ENCODE measurements at places on chromosomes 6 and 20.
A peak's percentile ranks its signal among the peaks of the same experiment; 100 is the strongest.

DNA sequence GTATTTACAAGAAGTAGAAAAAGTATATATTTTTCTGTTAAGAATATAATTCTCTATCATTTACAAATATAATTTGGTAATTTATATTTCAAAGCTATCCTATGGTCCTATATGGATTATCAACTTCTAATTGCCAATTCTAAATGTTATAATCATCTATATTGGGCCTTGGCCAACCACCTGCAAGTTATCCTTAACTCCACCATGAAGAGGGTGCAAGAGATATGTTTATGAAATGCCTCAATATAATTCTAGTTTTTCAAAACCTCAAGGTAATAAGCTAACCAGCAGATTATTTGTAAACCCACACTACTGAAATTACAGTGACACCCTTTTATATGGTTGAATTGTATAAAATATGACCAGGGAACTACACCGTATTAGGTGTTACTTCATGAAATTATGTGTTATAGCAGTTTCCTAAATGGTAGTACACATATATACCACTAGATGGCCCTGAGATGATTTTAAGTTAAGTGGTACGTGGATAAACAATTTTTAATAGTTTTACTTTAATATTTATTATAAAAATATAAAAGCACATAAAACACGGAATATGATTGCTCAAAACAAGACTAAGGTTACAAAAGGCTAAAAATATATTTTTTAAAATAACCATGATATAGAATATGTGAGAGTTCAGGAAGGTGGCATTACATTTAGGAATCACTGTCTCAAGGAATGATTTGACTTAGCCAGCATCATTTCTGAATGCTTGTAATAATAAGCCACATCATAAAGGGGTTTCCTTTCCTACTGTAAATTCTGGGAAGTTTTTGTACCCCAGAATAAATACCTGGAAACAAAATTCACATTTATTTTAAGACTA, 9.8 kb upstream of the PNISR start:
- no peak for DNase-seq

- DNase-seq = no peak
Measured at GRCh38 chr20:56392881-56393482, 537 bp downstream of the CSTF1 start.

- DNase-seq = no peak
Measured at GRCh38 chr20:19347943-19348456, 135.6 kb downstream of the SLC24A3 start.

DNA sequence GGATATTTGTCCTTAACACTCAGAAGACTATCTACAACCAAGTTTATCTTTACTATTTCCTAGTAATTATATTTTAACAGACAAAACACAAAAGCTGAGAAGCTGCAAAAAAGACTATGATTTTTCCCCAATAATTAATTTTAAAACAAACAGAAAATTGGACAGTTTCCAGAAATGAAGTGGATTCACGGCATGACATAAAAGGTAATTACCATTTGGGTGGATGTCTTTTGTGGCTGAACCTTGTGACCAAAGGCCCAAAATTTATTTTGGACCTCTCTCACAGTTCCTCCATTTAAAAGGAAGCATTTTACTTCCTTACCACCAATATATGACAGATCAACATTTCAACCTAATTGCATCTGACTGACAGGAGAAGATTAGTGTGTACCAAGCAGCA, 90.2 kb downstream of the GMDS start:
- DNase-seq = no peak

DNA sequence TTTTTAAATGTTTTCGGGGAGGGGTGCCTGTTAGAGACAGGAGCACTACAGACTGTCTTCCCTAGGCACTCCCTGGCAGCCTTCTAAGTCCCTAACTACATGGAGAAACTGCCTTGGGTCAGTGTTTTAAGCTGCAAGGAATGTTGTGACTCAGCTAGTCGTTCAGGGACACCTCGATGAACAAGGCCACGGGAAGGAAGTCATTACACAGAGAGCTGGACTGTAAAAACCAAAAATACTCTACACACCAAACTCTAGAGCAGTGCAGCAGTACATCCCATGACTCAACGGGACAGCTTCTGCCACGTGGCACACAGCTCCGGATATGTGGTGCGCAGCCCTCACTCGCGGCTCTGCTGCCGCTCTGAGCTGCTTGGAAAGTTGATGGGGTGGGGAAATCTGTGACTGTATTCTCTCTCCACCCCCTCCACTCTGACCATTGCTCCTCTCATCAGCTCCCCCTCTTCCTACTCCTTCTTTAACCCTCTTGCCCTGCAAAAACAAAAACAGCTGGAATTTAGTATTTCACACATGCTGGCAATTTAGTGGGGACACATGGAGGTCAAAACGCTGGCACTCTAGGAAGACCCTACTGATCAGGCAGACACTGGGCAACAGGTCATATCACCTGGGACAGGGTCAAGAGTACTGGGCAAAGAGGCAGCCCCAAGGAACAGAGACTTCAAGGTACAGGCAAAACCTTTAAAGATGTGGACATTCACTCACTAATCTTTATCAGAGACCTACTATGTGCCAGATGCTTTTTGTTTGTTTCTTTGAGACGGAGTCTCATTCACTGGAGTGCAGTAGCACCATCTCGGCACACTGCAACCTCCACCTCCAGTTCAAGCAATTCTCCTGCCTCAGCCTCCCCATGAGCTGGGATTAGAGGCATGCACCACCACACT, 10.9 kb upstream of the LPIN3 start:
- DNase-seq = peak; percentile 28

DNA sequence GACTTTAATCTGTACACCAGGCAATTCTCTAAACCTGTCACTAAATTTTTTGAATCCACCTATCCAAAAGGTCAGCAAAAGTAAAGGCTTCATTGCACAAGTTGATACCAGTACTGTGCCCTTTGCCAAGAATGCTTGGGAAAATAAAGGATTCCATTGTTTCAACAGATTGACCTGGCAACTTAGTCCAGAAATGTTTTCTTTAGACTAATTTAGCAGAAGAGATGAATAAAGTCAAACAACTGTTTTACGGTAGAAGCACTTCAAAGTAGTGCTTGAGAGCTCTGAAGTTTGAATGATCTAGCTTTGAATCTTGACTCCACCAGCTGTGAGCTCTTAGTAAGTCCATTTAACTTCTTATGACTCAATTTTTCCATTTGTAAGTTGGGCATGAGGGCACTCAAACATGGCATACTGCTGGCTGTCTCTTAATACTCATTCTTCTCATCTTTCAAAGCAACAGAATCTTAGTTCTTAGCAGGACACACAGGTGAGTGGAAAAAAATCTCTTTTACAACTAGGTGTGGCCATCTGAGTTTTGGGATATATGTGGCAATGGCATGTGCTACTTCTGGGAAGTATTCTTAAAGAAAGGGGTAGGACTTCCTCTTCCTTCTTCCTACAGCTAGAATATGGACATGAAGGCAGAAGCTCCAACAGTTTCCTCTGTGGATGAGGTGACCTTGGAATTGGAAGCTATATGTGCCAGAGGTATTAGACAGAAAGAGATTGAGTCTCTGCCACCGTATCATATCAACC, 55.9 kb upstream of the LOC128125822 start:
- DNase-seq = no peak

DNA sequence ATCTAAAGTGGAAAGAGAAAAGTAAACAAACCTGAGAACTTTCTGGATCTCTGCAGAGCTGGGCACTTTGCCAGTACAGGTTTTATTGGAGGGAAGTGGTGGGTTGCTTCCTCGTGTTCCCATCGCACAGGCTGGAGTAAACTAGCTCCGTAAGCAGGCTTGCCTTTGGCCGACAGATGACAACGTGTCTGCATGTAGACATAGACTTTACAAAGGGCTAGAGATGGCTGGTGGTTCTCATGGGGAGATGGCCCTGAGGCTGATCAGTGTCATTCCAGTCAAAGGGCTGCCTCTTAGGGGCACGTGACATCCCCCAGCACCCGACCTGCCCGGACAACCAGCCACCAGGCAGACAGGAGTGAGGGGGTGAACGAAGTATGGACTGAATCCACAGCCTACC, 98.8 kb downstream of the YTHDF1 start:
- no peak for DNase-seq

- DNase-seq = no peak
Measured at GRCh38 chr6:158621694-158622544, 22.6 kb downstream of the DYNLT1 start.

DNA sequence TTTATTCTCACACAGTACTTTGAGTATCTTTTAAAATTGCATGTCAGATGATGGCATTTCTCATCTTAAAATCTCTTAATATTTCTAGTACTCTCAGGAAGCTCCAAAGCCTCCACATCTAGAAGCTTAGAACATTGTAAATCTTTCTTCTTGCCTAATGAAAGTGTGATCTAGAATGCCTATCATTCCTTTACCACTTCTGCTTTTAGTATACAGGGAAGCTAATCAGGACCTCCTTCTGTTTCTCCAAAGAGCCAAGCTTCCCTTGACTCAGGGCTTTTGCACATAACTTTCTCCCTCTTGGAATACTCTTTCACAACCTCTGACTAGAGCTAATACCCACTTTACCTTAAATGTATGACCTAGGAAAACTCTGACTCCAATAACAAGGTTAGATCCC, 7.5 kb upstream of the ELOVL4 start:
- no peak for DNase-seq

- no peak for DNase-seq
Measured at GRCh38 chr6:107699254-107699653, 124.9 kb downstream of the SCML4 start.

- no peak for DNase-seq
Measured at GRCh38 chr6:18249271-18249670, 15.1 kb downstream of the DEK start.

GRCh38 chr6:12275107-12275506, 15.1 kb upstream of the EDN1 start:
- no peak for DNase-seq

DNA sequence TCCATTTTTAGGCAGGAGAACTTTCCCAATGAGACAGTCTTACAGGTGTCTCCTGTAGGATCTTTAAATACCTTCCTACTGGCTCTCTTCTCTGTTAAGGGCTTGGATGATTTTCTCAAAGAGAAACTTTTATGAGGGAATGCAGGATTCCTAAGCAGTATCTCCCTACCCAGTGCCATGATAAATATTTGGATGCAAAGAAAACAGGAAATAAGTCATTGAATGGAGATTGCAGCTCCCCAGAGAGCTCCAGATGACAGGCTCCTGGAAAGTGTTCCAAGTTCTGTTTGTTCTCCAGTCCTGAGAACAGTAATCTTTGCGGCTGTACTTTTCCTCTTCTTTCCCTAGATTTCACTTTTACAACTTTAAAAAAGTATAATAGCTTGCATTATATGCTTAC, 2.4 kb upstream of the SCGN start:
- DNase-seq = no peak

DNA sequence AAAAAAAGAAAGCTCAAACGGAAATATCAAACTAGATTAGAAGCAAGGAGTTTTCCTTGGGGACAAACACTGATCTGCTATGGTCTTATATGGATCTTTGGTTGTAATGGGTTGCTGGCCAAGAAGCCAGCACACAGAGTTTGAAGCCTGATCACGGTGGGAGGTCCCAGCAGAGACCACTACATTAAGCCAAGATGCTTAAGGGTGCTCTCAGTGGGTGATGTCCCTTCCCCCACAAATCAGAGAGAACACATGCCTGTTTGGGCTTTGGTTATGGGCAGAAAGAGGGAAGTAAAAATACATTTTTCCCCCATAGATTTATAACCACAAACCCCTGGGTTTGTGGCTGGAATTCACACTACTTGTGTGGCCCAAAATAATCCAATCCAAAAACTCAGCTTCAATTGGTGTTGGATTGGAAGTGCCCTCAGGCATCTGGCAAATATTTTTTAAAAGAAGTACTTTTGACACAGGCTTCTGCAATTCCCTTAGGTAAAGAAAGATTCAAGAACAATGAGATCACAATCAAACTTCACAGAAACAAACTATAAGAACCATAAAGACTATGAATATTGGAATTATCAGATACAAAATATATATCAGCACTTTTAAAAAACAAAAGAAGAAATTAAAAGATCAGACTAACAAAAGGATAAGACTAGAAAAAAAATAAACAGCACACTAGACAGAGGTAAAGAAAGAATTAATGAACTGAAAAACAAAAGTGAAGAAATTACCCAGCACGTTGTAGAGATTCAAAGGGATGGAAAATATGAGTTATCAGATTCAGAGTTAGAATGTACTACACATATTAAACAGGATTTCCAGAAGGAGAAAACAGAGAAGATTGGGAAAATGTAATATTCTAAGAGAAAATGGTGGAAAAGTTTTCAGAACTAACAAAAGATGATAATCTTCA, 44.7 kb downstream of the ESF1 start:
- DNase-seq = no peak

GRCh38 chr20:41011551-41012067, 17.0 kb upstream of the TOP1 start:
- DNase-seq = no peak

DNA sequence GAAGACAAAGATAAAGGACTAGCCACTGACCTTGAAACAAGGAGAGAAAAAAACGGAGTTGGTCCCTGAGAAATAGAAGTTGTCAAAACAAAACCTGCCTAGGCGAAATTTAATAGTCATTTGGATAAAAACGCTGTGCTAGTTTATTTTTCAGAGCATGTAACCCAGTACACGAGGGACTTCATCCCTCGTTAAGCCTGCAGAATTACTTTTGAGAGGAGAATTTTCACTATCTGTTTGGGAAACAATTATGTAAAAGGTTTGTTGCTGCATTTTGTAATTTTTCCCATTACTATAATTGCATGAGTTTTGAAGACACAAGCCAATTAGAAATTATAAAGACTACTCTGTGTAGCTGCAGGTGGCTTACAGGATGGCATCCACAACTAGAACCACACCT, 71.6 kb upstream of the MAP3K7 start:
- no peak for DNase-seq

DNA sequence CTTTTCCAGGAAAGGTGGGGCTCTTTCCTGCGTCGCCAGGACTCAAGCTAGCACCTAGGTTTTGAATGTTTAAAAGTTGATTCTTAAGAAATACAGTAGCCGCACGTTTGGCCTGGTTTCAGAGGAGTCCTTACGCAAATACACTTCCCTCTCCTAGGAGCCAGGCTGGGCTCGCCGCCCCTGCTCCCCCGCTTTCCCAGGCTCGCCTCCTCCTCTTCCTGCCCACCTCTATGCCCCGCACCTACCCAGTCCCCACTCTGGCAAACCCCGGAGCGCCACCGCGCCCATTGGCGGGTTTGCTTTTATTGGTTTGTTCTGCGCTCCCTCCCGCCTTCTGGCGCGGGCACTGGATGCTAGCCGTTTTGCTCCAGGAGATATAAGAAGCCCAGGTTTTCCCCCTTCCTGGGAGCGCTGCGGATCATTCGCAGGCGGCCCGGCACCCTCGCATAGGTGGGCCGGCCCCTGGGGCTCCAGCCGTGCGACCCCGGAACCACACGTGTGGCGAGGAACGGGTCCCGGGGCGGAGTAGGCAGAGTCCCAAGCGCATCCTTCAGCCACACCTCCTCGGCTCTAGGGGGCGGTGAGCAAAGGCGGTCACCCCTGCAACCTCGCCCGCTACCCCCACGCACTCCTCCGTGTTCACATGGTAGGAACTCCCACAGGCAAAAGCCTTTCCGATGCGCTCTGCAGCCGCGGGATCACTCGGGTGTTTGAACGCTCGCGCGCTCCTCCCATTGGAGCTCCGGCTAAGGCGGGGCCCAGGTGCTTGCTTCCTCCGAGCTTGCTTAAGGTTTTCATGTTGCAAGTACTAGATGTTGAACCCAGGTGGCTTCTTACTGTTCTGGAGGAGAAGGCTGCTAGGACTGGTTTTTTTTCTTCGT, 119.0 kb downstream of the RTN4IP1 start:
- DNase-seq = peak; percentile 55
